CD4-positive, alpha-beta T cell (primary cell): ENCODE measurements at places on chromosomes 11 and 22. TPM values are rescaled to one million over a fixed set of nuclear protein-coding genes. Genes with fewer than 3 reads are reported as not detected.

GRCh38 chr11:11043721-11044120 is 185.9 kb upstream of the ZBED5 start:
- no peak for DNase-seq

DNA sequence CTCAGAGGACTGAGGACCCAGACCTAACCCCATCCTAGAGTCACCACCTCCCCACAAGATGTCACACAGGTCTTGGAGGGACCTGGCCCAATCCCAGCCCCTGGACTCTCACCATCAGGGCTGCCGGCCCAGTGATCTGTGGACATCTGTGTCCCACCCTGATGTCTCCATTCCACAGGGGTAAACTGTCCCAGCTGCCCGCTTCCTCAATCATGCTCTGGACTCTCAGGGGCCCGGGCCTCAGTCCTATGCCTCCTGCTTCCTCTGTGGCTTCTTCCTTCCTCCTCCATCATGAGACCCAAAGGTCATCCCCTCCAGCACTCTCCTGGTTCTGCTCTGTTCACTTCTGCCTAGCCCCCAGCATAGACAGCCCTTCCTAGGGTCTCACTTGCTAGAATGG is 32.2 kb downstream of the ARAP1 start:
- DNase-seq, result no peak

DNA sequence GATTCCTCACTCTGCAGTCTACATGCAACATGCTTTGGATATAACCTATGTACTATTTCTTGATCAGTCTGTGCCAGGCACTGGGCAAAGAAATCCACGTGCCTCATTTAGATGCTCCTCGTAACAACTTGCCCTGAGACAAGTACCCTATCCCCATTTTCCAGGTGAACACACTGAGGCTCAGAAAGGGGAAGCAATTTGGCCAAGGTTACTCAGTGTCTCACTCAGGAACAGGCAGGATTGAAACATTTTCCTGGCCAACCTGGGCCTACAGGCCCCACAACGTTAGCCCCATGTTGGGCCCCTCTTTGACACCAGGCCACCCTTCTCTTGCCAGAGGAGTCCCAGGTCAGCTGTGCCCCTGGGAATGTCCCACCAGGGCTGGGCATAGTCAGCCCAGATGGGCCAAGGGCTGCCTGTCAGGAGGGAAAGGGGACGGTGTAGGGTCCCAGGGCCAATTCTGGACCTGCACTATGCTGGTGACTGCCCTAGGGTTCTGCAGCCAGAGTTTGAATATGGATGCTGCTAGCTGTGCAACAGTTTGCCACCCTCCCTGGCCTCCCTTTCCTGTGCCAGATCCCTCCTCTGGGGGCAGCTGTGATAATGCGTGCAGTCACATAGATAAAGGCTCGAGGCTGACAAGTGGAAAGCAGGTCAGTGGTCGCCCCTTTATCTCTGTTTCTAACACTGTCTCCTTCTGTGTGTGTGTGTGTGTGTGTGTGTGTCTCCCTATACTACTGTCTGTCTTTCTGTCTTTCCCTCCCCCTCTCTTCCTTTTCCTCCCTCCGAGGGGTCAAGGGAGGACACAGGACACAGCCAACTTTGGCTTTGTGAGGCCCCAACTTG is 10.4 kb upstream of the EMID1 start:
- DNase-seq, result no peak

DNA sequence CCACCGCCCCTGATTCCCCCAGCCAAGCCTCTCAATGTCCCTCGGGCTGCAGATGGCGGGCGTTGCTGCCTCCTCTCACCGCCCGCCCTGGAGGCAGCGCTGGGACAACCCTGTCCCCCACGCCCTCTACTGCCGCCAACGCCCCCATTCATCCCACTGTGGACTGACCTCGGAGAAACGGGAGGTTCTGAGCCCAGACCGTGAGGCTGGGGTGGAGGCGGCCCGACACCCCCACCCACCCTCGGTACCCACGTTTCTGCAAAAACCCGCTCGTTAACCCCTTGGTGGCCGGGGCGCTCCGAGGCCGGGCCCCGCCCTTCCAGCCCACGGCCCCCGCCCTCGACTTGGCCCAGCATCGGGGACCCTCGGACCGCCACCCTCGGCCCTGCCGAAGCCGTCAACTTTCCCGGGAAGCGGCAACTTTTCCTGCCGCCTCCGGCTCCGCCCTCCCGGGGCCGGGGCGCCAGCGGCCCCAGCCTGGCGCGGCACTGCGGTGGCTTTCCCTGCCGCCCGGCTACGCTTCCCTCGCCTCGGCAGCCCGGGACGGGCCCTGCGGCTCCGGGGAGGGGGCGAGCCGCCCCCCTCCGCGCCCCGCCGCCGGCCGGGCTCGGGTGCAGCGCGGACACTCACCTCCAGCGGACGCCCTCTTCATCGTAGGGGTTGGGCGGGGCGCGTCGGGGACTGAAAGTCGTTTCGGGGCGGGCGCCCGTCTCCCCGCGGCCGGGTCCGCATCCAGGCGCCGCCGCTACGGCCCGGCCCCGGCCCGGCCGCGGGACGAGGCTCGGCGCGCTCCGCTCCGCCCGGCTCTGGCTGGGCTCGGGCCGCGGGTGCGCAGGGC is 458 bp downstream of the RTN4R start:
- no peak for DNase-seq

DNA sequence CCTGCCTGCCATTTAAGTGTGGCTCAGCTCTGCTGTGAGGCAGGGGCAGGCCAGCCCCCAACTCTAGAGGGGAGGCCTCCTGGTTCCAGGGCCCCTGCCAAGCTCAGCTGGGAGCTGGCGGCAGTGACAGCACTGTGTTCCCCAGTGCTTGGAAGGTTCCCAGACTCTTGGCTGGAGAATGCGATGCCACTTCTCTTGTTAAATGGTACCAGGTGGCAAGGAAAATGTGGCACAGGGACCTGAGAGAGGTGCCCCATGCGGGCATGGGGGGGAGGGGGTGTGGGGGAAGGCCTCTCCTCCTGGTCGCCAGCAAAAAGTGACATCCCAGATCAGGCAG is 8.4 kb upstream of the TNFRSF13C start:
- no peak for DNase-seq

GRCh38 chr22:46592390-46592872 is 27.8 kb upstream of the GRAMD4 start:
- DNase-seq, result peak; percentile 34

- no peak for DNase-seq
Observed at GRCh38 chr11:64241241-64241490, 271 bp downstream of the FKBP2 start.

GRCh38 chr11:113396690-113397089 is 9.1 kb downstream of the ANKK1 start:
- no peak for DNase-seq

DNA sequence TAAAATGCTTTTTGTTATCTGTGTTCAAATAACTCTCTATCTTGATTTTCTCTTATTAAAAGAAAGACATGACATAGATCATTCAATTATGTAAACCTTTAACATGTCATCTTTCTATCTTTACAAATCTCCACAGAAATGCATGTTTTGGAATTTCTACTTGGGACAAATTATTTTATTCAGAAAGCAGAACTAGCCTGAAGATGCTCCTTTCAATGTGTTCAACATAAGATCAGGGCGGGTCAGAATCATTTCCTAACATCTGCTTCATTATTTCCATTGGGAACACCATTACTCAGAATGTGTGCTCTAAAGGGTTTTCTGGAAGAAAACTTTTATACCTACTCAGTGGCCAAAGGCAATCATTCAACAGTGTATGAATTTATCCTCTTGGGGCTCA is at the start of gene OR5AL1:
OR5AL1 (plus strand) TSS at position 301 of the 400 bp plus-strand sequence.
- no peak for DNase-seq

- no peak for DNase-seq
Observed at GRCh38 chr22:46879083-46879482, 116.6 kb downstream of the TBC1D22A start.

GRCh38 chr11:87290304-87290922 is 252.7 kb downstream of the TMEM135 start:
- DNase-seq, result no peak

DNA sequence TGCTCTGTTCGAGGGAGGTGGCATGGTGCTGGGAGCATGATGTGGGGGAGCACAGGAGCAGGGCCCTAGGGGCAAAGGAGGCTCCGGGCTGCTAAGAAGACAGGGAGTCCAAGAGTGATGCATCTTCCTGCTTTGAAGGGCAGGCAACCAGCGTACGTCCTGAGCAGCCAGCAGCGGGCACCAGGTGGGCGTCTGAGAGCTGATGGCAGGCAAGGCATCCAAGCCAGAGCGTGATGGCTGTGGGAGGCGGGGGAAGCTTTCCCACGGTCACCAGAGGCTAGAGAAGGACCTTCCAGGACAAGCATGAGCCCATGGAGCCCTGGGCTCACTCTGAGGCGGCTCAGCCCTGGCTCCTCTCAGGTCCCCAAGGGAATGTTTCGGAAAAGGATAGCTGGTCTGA is 32.2 kb downstream of the BRD1 start:
- no peak for DNase-seq

- no peak for DNase-seq
Observed at GRCh38 chr11:127997594-127997993, 589.8 kb downstream of the ETS1 start.

- no peak for DNase-seq
Observed at GRCh38 chr22:24051568-24051967, 40.5 kb downstream of the CABIN1 start.

DNA sequence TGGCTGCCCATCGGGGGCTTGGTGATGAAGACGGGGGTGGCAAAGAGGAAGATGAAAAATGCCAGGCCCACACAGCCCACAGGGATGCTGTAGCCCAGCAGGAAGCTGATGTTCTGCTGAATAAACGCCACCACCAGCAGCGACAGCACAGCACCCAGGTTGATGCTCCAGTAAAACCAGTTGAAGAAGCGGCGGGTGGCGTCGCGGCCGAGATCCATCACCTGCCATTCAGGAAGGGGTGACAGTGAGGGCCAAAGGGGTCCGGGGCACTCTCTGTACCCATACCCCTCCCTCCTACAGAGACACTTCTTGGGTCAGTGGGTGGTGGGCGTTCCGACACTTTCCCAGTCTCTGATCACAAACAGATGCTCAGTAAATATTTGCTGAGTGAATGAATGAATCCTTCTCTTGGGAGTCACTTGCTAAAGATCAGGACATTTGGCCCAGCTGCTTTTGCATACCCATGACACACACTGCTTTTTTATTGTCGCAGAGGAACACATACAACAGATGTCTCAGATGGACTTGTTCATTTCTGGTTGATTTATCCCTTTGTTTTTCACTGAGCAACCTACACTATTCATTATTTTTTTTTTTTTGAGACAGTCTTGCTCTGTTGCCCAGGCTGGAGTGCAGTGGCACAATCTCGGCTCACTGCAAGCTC is 5.2 kb downstream of the SLC15A3 start:
- DNase-seq, result no peak

- DNase-seq, result no peak
Observed at GRCh38 chr11:130645164-130645842, 196.9 kb downstream of the ADAMTS15 start.

DNA sequence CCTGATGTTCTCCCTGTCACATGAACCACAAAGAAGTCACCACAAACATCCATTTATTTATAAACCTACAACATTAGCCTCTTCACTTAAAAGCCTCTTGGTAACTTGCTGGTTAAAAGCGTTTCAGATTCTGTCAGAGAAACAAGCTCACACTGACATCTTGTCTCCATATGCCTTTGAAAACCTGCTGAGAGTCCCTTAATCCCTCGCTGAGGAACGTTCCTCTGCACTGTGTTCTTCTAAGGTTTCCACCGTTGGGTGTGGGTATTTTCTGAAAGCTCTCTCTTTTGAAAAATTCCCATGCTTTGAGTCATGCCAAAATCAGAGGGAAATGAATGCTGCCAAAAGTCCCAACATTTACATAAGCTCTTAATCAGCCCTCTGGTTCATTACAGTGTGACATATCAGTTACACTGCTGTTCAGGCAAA is 149.8 kb downstream of the CCDC34 start:
- DNase-seq, result no peak

GRCh38 chr11:121236115-121237001 is 56.2 kb upstream of the SC5D start:
- no peak for DNase-seq

DNA sequence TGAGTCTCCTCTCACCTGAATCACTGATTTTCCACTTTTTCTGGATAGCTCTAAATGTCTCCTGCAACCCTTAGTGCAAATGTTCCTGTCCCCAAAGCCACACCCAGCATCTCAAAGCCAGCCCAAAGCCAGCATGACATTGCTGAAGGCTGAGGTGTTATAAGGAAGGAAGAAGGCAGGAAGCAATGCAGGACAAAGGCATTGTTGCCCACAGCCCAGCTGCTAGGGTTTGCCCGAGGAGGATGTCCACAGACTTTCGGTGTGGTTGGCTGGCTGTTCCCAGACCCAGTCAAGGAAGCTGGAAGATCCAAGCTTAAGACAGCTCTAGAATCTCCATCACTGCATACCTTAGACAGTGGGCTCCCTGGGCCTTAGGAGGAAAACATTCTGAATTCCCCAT is 23.5 kb downstream of the CHST1 start:
- DNase-seq, result no peak

DNA sequence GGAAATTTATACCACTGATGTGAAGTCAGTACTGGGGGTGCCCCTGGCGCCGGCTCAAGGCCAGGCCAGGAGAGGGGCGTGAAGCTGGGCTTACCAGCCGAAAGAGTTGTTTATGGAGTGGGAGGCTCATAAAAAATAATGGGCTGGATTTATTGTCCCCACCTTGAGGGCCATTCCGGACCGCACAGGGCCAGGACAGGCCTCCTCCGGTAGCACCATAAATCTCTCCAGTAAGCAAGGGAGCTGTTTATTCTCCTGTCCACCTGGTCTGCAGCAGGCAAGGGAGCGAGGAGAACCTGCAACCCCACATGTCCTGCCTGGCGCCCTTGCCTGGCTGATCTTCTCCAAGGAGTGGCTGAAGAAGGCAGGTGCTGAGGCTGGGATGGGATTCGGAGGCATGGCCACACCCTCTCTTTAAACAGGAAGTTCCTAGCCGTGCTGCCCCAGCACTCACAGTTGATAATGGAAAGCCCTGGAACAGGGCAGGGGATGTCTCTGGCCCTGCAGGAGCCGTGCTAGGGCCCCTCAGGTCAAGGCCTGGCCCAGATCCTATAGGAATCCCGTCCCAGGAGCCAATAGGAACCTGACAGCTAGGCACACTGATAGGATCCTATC is 65.1 kb downstream of the SCUBE1 start:
- DNase-seq, result no peak

DNA sequence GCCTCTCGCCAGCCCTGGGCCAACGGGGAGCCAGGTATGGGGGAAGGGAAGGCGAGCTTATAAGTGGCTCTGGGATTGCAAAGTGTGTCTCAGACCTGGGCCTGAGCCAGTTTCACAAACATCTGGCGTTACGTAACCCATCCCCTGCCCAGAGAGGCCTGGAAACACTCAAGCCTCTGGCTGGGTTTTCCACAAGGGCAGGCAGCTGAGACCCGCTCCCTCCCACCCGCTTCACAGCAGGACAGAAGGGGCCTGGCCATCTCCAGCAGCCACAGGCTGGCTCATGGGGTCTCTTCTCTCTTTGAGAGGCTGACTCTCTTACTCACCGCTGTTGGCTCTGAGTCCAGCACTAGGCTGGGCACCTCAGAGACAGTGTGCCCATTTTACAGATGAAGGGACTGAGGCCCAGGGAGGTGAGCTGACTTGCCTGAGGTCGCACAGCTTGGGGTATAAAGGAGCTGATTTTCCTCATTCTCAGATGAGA is 44.5 kb downstream of the TRIOBP start:
- no peak for DNase-seq

Gene C22orf15
- 0.49 TPM for total RNA-seq

Gene OR10A2
- total RNA-seq, result not detected

Gene DDX17
- total RNA-seq, result 462 TPM

Gene CCDC73
- not detected for total RNA-seq

Gene MB
- total RNA-seq, result not detected

Gene GLYATL2
- total RNA-seq, result not detected

Gene C11orf52
- total RNA-seq, result not detected

Gene LMNTD2
- total RNA-seq, result 10.3 TPM

Gene PYGM
- total RNA-seq, result 6.0 TPM

Gene HEPHL1
- total RNA-seq, result not detected

Gene TMPRSS13
- 0.99 TPM for total RNA-seq

Gene TRPM5
- 0.91 TPM for total RNA-seq

Gene OR5M8
- total RNA-seq, result not detected
